ENCODE measurements at places on chromosomes 6 and 20. TPM values are rescaled to one million over a fixed set of nuclear protein-coding genes. Genes with fewer than 3 reads are reported as not detected.

- DNase-seq: no peak
Observed at GRCh38 chr6:125932451-125932795, 24.1 kb upstream of the HINT3 start.

GRCh38 chr6:82785206-82785605 lies 280.4 kb downstream of the UBE3D start:
- DNase-seq: no peak

DNA sequence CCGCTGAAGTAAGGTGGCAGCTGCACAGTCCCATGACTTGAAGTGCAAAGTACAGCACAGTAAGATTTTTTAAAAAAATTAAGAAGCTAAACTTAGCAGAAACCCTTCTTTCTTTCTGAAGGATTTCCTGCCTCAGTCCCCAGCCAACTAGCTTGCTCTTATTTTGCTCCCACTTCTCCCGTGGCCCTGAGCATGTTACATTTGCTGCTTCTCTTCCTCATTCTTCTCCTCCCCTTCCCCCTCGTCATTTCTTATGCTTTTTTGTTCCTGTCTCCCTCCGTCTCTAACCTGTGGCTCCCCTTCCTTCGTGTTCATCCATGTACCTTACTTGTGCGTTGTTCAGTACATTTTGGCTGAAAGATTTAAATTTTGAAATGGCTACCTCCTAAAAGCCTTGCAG lies 123.0 kb downstream of the SASH1 start:
- DNase-seq: no peak

GRCh38 chr6:48222241-48222640 lies 111.2 kb upstream of the PTCHD4 start:
- DNase-seq: no peak

OR2J3 gene
- not detected for polyA plus RNA-seq

GRCh38 chr6:56266011-56266410 lies 18.6 kb upstream of the COL21A1 start:
- no peak for DNase-seq

- DNase-seq: peak; percentile 13
Observed at GRCh38 chr20:6886065-6886729, 118.7 kb downstream of the BMP2 start.

DNA sequence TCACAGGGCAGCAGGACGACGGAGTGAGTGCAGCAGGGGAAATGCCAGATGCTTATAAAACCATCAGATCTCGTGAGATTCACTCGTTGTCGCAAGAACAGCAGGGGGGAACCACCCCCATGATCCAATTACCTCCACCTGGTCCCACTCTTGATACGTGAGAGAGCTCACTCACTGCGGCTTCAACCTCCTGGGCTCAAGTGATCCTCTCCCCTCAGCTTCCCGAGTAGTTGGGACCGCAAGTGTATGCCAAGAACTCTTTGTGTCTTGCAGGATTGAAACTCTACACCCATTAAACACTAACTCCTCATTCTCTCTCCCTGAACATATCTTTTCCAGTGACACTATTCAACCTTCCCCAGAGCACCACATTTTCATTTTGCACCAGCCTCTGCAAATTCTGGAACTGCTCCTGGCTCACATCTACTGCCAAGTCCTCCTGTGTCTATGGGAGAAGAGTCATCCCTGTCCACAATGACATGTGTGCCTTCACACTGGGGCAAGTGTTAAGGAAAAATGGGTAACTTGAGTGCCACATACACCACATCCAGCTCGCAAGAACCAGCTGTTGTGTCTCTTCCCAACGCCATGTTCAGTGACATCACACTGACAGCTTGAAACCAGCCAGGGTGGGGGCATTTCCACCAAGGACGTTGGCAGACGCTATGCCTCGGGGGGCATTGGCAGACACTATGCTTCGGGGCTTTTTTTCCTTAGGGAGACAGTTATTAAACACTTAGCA lies 14.7 kb upstream of the TAF4 start:
- no peak for DNase-seq

Measured in muscle of arm (tissue), 14 donors.